Mesothelial cell of epicardium (in vitro differentiated cells): ENCODE measurements at places on chromosomes 6 and 20.
A peak's percentile ranks its signal among the peaks of the same experiment; 100 is the strongest.

DNA sequence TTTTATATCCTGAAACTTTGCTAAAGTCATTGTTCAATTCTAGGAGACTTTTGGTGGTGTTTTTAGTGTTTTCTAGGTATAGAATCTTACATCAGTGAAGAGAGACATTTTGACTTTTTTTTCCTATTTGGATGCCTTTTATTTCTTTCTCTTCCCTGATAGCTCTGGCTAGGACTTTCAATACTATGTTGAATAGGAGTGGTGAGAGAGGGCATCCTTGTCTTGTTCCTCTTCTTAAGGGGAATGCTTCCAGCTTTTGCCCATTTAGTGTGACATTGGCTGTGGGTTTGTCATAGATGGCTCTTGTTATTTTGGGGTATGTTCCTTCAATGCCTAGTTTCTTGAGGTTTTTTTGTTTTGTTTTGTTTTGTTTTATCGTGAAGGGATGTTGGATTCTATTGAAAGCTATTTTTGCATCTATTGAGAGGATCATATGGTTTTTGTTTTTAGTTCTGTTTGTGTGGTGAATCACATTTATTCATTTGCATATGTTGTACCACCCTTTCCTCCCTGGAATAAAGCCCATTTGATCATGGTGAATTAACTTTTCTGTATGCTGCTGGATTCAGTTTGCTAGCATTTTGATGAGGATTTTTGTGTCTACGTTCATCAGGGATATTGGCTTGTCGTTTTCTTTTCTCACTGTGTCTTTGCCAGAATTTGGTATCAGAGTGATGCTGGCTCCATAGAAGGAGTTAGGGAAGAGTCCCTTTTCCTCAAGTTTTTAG lies 540.1 kb upstream of the FLRT3 start:
- H3K4me3 ChIP-seq, result no peak overlapping the region
- no peak for DNase-seq
- H3K4me1 ChIP-seq, result peaks cover 21% of the 10 kb centered on the region
- H3K27ac ChIP-seq, result no peak overlapping the region

DNA sequence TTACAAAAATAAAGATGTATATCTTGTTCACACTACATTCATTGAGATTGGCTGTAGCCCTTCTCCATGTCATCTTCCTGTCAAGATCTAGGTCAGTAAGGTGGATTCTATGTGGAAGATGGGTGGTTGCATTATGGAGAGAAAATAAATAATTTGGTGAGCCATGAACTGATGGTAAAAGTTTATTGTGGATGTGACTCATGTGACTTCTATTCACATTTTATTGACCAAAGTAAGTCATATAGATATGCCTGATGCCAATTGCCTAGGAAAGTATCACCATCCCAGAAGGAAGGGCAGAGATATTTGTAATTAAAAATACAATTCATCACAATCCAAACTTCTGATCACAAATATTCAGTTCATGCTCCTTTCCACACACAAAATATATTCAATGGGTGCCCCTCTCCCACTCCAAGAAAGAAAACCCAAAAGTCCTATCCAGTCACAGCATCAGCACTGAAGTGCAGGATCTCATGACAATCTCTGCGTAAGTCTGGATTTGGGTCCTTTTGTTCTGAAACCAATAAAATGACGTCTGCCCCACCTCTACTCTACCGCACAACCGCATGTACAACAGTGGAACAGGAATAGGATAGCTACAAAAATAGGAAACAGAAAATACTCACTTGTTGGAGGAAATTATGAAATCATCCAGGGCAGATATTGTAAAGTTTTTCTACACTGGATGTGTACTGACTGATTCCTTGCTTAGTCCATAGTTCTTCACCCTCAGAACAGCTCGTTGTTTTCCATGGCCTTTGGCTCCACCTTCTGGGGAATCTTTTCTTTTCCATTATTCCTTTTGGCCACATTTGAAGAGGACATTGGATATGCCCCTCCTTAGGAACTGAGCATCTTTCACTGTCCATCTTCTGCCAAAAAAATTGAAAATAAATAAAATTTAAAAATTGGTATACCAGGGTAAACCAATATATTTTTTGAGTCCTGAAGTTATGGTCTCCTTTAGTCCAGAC lies 16.1 kb upstream of the SLC17A3 start:
- DNase-seq, result no peak
- peaks cover 4% of the 10 kb centered on the region for H3K27me3 ChIP-seq
- no peak overlapping the region for H3K4me3 ChIP-seq
- H3K27ac ChIP-seq, result no peak overlapping the region
- H3K4me1 ChIP-seq, result no peaks in the 10 kb centered on the region

GRCh38 chr6:105799056-105799455 lies 287.1 kb upstream of the PRDM1 start:
- H3K4me3 ChIP-seq, result no peak overlapping the region
- no peak overlapping the region for H3K27ac ChIP-seq
- peaks cover 2% of the 10 kb centered on the region for H3K4me1 ChIP-seq
- H3K27me3 ChIP-seq, result peaks cover 7% of the 10 kb centered on the region
- H3K36me3 ChIP-seq, result no peaks in the 10 kb centered on the region

GRCh38 chr6:131758920-131759319 lies 48.1 kb upstream of the CTAGE9 start:
- no peak overlapping the region for H3K27ac ChIP-seq
- peaks cover 2% of the 10 kb centered on the region for H3K27me3 ChIP-seq
- H3K4me1 ChIP-seq, result peaks cover 7% of the 10 kb centered on the region
- no peaks in the 10 kb centered on the region for H3K36me3 ChIP-seq

DNA sequence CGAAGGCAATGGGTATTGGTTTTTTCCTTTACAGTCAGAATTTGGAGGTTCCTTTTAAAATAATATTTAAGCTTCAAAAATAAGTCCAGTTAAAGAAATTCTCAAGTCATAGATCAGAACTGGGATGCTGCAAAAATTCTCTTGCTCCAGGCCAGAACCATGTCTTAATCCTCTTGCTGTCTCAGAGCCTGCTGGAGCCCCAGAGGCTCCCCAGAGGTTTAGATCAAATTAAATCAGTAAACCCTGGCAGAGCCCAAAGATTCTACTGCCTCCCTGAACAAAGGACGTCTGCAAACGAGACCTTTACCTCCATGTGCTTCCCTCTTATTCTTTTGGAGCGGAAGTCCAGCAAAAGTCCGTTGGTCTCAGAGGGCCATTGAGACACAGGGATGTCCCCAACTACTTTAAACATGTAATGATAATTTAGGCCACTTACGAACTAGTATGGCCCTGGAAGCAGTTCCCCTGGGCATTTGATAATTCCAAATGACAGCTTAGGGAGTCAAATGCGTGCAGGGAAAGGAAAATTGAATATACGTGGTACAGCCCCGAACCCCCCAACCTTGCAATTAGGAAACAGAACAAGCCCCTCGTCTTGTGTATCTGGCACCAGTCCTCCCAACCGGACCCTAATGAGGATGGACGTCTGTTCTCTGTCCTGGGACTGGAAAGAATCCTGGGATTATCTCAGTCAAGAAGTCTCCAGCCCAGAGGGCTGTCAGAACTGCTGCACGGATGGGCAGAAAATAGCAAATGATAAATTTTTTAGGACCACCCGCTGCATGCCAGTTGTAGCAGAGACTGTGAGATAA lies 31.5 kb downstream of the SULF2 start:
- no peaks in the 10 kb centered on the region for H3K27me3 ChIP-seq
- H3K4me3 ChIP-seq, result no peak overlapping the region
- H3K27ac ChIP-seq, result no peak overlapping the region
- no peaks in the 10 kb centered on the region for H3K4me1 ChIP-seq
- DNase-seq, result no peak

- no peak for DNase-seq
- H3K4me1 ChIP-seq, result peaks cover 13% of the 10 kb centered on the region
- no peak overlapping the region for H3K4me3 ChIP-seq
- no peaks in the 10 kb centered on the region for H3K27me3 ChIP-seq
Measured at GRCh38 chr6:19443411-19443810, 393.8 kb upstream of the ID4 start.

GRCh38 chr6:151242420-151242861 lies 2.7 kb downstream of the AKAP12 start:
- DNase-seq, result peak; percentile 50
- peak overlapping the region; percentile 96 for H3K27ac ChIP-seq
- H3K36me3 ChIP-seq, result peaks cover 20% of the 10 kb centered on the region
- H3K4me1 ChIP-seq, result peaks cover 49% of the 10 kb centered on the region
- H3K4me3 ChIP-seq, result peak overlapping the region; percentile 89

DNA sequence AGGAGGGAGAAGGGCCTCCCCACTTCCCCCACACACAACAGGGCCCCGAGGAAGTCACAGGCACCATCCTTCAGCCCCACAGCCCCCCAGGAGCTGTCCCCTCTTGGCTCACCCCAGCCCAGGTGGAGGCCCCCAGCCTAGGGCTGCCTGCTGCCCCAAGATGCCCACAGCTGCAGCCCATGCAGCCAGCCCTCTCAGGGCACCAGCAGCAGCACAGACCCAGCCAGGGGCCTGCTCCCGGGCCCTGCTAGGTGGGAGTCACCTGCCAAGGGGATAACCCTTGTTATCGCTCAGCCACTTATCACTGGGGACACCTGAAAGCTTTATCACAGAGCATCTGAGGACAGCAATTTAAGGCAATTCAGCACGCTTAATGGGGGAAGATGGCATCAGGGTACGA lies 55.0 kb downstream of the GRM4 start:
- peaks cover 13% of the 10 kb centered on the region for H3K27me3 ChIP-seq
- no peak for DNase-seq
- no peaks in the 10 kb centered on the region for H3K4me1 ChIP-seq

DNA sequence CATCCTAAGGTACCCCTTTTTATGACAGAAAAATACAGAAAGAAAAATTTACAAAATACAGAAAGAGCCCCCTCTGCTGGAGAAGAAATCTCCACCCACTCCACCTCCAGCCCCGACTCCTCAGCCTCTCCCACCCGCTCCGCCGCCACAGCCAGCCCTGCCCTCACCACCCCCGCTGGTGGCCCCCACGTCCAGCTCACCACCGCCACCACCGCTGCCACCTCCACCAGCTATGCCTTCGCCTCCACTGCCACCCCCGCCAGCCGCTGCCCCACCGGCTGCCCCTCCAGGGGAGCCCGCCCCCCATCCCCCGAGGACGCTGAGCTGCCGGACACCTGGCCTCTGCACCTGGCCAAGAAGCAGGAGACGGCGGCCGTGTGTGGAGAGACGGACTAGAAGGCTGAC lies 17.7 kb downstream of the WFDC2 start:
- H3K4me1 ChIP-seq, result no peaks in the 10 kb centered on the region
- no peak overlapping the region for H3K27ac ChIP-seq
- peaks cover 3% of the 10 kb centered on the region for H3K27me3 ChIP-seq
- DNase-seq, result no peak

GRCh38 chr6:37435816-37436215 lies 2.8 kb downstream of the CMTR1 start:
- H3K27me3 ChIP-seq, result no peaks in the 10 kb centered on the region
- H3K27ac ChIP-seq, result no peak overlapping the region
- no peak overlapping the region for H3K4me3 ChIP-seq
- peaks cover 18% of the 10 kb centered on the region for H3K36me3 ChIP-seq

DNA sequence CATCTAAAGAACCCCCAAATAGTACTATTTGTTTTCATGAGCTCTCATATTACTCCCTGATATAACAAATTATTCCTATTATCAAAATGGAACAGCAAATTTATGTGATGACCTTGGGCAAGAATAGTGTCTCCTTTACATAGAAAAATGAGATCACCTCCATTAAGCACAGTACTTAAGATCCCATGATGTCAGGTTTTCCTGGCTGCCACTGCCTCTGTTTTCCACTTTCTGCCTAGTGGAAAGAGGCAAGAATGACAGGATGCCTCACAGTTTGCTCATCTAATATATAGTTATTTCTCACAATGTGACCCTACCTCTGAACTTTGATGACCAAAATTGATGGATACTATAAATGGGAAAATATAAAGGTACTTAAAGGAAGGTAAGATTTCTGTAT lies 260.1 kb upstream of the SGK1 start:
- H3K36me3 ChIP-seq, result peaks cover 2% of the 10 kb centered on the region
- H3K4me1 ChIP-seq, result peaks cover 8% of the 10 kb centered on the region
- H3K27me3 ChIP-seq, result no peaks in the 10 kb centered on the region

DNA sequence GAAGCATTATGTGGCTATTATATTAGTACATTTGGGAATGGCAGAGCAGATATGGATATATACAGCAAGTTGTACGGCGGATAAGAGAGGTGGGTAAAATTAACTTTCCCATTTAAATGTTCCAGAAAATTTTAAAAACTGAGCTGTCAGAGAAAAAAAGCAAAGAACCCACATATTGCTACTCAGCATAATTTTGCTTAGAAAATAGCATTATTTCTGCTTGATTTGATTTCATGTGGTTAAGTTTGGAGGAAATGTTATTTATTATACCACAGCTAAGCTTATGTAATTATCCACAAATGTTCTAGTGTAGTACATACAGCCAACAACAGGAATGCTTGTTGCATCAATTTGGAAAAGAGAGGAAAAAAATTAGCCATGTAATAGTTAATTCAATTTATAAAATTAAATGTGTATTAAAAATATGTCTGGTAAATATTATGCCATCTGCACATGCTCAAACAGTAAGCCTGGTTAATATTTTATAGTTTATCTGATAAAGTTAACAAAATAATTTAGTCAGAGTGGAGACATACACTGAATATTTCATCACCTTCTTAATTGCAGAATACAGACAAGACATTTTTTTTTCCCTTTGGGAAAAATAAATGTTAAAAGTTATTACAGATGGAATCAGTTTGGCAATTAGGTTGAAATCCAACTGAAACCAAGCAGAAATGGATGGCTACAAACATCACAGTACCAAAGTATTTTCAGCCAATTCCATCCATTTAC lies 172.1 kb upstream of the ID4 start:
- no peak for DNase-seq
- H3K4me1 ChIP-seq, result peaks cover 54% of the 10 kb centered on the region
- no peak overlapping the region for H3K27ac ChIP-seq
- no peaks in the 10 kb centered on the region for H3K36me3 ChIP-seq

- no peaks in the 10 kb centered on the region for H3K36me3 ChIP-seq
- no peak overlapping the region for H3K4me3 ChIP-seq
- no peaks in the 10 kb centered on the region for H3K4me1 ChIP-seq
- no peak overlapping the region for H3K27ac ChIP-seq
- no peak for DNase-seq
Measured at GRCh38 chr20:56088375-56088774, 83.1 kb upstream of the CBLN4 start.

- H3K27ac ChIP-seq, result no peak overlapping the region
- H3K4me1 ChIP-seq, result no peaks in the 10 kb centered on the region
- H3K4me3 ChIP-seq, result no peak overlapping the region
Measured at GRCh38 chr6:132043148-132043547, 92.0 kb upstream of the CCN2 start.

DNA sequence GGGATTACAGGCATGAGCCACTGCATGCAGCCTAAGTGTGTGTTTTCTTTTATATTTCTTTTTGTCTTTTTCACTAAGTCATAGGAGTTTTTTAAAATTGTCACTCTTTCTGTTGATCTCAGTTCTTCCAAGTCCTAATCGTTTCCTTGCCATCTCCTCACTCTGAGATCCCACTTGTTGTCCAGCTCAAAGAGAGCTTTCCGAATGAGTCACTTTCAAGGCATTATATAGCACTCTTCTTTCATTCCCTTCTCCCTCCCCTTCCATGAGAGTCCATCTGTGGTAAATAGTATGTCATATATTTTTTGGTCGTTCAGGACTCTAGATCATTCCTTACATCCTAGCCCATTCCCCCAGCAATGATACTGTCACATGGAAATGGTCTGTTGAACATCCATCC lies 4.3 kb downstream of the VAPB start:
- H3K27ac ChIP-seq, result no peak overlapping the region
- H3K4me1 ChIP-seq, result peaks cover 28% of the 10 kb centered on the region
- peaks cover 9% of the 10 kb centered on the region for H3K36me3 ChIP-seq
- no peak overlapping the region for H3K4me3 ChIP-seq
- H3K27me3 ChIP-seq, result no peaks in the 10 kb centered on the region

GRCh38 chr20:17651760-17652388 lies 30.2 kb downstream of the RRBP1 start:
- H3K4me1 ChIP-seq, result peaks cover 27% of the 10 kb centered on the region
- H3K27ac ChIP-seq, result peak overlapping the region; percentile 34
- no peak overlapping the region for H3K4me3 ChIP-seq
